CD8-positive, alpha-beta T cell (primary cell): ENCODE measurements at places on chromosomes 4 and X. TPM values are rescaled to one million over a fixed set of nuclear protein-coding genes. Genes with fewer than 3 reads are reported as not detected.

DNA sequence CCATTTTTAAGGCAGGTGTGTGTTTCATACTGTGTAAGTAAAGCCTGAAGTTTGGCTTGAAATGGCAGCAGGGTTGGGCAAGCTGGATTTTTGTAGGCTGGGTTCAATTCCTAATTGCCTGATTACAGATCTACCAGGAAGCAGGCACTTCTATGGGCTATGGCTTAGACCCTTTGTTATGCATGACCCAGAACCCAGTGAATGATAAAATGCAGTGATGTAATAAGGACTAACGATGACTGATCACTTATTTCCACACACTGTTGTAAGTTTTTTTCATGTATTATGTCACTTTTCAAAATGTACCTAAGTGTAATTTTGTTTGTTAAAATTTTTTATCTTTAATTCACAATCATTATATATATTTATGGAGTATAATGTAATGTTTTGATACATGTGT lies 8.6 kb downstream of the LANCL3 start:
- DNase-seq = no peak

The RENBP gene
- 6.3 TPM for total RNA-seq

The TMEM156 gene
- 9.4 TPM for total RNA-seq

DNA sequence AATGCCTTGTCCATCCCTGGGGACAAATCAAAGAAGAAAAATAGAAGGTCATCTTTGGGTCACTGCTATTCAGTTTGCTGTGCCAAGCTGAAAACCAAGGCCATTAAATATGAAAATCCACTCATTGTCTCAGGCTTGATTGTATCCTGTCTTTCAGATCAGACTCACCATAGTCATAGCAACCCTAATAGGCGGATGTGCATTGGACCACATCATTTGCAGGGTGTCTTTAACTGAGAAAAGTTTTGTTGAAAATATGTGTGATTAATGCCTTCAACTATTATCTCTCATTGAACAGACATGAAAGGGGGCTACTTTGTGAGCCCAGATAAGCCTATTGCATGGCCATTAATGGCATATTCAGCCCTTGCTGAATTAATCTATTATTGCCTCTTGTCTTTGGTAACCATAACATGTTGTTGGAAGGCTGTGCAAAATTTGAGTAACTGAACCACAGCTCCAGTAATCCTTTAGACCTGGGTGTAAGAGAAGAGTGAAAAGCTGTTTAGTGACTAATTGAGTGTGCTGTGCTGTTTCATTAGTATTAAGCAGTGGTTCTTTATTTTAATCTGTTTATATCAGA lies 453.6 kb upstream of the EPHA5 start:
- no peak for DNase-seq

The PAGE2 gene
- total RNA-seq = not detected

DNA sequence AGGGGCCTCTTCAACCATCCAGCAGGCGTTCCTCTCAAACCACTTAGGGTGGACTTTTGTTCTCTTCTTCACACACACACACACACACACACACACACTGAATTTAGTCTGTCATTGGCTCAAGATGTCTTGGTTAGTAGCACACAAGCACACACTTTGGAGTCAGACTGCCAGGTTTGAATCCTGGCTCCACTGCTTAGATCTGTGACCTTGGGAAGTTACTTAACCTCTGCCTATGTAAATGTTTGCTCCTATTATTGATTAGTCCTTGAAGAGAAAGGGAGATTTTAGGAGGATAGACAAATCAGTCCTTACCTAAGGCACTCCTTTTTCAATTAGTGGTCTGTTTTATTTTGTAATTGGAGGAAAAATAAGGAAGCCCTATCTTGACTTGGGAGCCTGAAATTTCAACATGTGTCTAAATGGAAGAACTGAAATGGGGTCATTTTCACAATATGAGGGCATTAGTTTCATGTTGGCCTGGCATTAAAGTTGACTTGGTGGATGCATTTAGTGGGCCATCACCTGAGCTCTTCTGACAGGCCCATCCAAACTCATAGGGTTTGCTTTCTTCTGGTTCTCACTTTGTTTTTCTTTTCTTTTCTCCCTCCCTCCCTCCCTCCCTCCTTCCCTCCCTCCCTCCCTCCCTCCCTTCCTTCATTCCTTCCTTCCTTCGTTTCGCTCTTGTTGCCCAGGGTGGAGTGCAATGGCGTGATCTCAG lies 13.3 kb upstream of the TMEM131L start:
- no peak for DNase-seq

DNA sequence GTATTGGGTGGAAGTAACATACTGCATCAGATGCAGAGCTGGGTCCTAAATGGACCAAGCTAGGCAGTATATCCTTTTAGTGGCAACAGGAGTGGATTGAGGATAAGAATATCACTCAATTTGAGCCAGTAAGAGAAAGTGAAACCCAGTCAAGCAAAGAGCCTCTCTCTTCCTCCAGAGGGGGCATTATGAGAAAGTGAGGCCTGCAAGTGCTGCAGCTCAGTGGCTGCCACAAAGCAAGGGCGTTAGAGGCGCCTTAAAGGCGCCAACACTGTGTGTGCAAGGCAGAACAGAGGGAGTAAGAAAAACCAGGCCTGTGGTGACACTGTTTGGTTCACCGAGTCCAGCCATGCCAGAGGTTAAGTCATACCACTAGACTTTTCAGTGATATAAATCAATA lies 17.5 kb downstream of the STX18 start:
- peak; percentile 48 for DNase-seq

DNA sequence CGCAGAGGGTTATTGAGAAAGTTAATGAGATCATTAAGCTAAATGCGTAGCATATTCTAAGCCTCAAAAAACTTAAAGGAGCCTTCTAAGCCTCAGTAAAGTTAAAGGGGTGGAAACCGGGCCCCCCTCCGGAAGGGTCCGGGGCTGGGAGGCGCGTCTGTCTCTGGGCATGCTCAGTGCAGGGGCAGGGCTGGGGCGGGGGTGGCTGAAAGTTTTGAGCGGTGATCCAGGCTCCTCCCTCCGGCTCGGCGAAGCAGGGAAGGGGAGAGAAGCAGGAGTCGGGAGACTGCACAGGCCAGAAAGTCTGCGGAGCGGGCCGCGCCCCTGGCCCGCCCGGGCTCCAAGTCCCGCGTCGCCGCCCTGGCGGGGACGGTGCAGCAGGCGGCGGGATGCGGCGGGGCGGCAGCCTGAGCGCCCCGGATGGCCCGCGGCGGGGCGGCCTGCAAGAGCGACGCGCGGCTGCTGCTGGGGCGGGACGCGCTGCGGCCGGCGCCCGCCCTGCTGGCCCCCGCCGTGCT lies at the start of gene EVC:
Gene EVC, plus strand, starts transcription at position 241 of the 518 bp plus-strand sequence. Its CDS starts 180 bp downstream, at position 421.
- no peak for DNase-seq

DNA sequence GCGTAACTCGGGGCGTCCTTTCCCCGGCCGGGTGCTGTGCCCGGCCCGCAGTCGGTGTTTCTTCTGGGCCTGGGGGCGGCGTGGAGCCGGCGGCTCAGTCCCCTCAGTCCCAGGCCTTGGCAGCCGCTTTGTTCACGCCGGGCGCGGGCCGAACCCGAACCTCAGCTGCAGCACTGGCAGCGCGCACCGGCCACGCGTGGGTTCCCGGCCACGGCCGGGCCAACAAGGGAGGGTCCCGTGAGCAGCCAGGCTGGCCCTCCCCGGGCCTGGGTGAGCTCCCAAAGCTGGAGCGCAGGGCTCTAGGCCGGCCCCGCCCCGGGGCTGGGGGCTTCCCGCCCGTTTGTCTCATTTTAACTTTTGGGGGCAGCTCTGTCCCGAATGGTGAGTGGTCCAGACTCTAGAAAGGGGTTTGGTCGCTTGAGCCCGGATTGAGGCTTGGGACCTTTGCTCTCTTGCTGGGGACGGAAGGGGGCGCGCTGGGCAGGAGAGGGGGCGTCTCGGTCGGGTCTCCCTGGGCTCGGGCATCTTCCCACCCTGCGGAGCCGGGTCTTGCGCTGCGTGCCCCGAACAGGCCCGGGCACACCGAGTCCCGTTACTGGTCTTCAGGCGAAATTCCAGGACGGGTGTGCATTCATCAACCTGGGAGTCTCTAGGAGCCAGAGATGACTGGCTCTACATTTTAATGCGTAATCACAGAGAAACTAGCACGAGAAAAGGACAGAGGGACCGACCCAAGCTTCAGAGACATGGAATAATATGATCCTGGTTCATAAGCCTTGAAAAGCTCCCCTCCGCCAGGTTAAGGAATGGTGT lies 177.1 kb downstream of the CBR4 start:
- DNase-seq = no peak

DNA sequence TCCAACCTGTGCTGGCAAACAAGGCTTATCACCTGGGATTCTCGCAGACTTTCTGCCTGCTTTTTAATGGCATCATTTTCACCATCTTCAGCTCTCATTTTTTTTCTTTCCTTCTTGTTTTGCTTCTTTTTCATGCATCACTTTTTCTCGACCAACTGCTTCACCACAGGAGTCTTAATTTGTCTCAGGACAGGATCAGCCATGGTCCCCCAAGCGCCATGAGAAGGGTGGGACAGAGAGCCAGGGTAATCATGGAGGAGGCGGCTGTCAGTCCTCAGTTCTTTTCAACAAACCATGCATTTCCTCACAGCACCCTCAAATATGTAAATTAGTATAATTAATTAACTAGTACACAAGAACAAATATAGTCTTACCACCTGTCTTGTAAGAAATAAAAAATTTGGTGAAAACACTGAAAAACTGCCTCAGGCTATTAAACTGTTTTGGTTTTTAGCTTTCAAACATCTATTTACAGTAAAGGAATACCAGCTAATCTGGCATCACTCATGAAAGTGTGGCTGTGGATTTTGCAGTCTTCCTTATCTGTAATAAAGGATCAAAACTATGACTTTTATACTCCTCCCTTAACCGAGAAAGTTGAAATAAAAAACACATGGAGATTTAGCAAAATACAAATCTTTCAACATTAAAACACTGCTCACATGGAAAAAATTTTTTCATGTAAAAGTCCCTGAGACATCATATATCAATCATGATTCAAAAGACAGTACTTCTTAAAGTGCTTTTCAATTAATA lies 19.1 kb downstream of the EIF4E start:
- no peak for DNase-seq

DNA sequence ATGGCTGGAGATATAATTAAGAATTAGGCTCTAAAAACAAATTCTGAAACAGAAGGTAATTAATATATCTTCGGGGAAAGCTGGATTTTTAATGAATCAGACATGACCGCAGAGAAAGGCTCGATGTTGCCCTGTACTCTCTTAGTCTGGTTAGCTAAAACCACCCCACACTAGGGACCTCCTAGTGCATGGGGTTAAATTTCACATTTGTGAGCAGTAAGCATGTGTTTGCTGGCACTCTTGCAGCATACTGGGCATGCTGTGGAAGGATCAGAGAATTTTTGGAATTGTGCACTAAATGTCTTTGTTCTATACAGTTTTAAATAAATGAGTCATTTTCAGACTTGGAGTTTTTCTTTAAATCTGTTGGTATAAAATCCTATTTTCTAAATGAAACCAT lies 475.6 kb upstream of the FTHL17 start:
- no peak for DNase-seq

GRCh38 chr4:628311-628741 lies 3.0 kb downstream of the PDE6B start:
- no peak for DNase-seq

- no peak for DNase-seq
These were observed 1.9 kb upstream of the PPP3CA start for GRCh38 chr4:101348995-101349800.

DNA sequence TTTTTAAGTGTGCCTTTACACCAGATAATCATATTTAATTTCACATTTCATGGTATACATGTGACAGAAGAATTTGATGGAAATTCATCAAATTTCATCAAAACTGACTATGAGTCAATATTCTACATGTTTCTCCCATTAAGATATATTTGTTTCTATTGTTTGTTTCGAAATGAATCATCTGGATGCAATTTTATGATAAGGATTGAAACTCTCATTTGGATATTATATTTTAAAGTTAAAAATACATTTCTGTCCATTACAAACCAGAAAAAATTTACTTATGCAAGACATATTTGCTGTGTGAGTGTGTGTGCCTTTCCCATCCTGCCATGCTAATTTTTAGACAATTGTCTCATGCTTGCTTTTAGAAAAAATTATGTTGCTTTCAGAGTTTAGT lies 52.2 kb downstream of the SULT1B1 start:
- DNase-seq = no peak

DNA sequence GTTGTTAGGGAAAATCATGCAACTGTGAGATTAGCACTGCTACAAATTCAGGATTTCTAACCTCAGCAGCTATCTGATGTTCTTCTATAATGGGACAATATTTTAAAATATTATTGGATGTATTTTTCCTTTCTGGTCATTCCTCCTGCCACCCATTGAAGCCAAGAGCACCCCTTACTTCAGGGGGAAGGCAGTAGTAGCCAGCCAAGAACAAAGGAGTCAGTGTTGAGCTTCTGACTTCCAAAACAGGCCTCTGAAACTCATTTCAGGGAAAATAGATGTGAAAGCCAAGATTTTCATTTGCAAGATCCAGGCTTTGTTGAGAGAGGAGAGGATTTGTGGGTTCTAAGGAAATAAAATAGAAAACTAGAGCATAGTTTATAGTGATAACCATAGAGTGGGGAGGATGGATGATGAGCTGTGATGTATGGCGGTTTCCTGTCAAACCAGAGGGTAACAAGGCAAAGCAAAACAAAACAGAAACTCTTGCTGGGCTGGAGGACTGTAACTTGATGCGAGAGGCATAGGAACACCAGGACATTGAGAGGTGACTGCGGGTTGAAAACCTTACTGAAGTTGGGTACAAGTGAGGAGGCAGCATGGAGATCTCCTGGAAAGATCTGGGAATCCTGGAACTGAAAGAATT lies 173.7 kb upstream of the LEF1 start:
- peak; percentile 48 for DNase-seq

The PNCK gene
- 0.68 TPM for total RNA-seq

The UCHL1 gene
- total RNA-seq = not detected

DNA sequence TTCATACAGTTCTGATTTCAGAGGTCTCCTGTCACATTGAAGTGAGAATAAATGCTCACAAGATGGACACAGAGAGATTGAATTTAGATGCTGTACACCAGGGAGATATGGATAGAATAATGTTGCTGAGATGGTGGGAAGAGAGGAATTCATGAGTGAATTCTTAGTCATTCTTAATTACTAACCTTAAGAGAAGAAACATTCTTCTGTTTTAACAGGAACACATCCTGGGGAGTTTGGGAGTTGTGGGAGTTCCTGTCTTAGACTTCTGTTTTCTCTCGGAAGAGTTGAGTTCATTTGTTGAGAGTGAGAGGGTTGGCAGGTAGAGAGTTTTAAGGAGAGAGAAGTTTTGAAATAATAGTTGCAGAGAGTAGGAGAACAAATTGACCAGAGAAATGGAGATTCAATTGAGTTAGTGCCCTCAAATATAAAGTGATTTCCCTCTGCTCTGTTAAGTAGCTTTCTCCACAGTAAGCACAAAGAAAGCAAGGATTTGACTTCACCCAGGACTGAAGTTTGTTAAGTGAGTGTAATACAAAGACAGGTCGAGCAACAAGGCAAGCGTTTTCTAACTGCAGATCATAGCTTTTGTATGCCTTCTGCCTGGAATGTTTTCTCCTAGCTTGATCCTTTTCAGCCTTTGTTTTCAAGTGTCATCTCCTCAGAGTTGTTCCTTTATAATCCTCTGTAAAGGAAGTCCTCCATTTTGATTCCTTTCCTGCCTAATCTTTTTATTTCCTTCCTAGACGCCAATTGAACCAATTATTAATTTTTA lies 205.9 kb downstream of the RAPGEF2 start:
- DNase-seq = no peak

The ASB5 gene
- total RNA-seq = not detected
